Central memory CD4-positive, alpha-beta T cell (primary cell): ENCODE measurements at places on chromosomes 7 and 10.

- no peak for DNase-seq
Observed at GRCh38 chr7:27237735-27238334, 4.8 kb upstream of the EVX1 start.

DNA sequence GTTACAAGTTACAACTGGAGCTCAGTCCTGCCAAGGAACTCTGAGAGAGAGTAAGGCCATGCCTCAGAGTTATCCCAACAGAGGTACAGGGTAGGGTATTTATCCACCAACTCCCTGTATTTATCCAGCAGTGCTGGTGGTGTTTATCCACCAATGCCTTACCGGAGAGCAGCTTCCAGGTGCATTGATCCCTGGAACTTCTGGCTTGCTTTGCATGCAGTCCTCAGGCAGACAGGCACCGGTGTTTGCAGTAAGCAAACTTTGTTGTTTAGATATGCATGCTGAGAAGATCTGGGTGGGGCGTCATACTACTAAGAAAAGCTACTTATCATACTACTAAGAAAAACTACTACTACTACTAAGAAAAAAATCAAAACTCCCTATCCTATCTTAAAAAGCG is 92.4 kb downstream of the CYP26A1 start:
- DNase-seq: no peak

DNA sequence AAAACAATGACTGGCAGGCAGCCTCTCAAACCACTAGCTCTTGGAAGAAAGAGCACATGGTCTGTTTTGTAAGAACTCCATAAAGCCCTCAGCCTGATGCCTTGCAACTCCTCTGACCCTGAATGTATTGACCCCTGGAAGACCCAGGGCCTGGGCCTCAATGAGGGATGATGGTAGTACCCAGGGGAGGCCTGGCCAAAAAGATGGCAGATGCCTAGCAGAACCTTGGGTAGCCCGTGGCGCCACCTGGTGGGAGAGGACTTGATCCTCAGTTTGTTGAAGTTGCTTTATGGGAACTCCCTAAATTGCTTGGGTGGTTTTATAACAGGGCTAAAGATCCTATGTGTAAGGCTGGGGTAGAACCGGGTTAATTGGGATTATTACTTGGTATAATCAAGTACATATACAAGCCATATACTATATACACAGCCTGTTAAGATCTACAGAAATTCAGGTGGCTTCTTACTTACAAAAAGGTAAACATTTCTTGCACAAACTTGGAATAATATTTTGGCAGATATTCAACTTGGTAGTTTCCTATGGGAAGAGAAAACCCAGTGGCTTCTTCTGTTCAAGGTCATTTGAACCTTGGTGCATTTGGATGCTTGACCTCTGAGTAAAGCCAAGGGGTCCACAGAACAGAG is 95.8 kb upstream of the CACUL1 start:
- peak; percentile 16 for DNase-seq

DNA sequence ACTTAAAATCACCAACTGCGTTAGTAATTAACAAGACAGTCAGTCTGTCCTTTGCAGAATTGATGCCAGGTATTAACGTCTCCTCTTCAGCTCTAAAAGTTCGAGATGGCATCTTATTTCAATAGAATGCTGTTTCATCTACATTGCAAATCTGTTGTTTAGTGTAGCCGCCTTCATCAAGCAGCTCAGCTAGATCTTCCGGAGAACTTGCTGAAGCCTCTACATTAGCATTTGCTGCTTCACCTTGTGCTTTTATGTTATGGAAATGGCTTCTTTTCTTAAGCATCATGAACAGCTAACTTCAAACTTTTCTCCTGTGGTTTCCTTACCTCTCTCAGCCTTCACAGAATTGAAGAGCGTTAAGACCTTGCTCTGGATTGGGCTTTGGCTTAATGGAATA is 95.5 kb upstream of the FAM20C start:
- no peak for DNase-seq

DNA sequence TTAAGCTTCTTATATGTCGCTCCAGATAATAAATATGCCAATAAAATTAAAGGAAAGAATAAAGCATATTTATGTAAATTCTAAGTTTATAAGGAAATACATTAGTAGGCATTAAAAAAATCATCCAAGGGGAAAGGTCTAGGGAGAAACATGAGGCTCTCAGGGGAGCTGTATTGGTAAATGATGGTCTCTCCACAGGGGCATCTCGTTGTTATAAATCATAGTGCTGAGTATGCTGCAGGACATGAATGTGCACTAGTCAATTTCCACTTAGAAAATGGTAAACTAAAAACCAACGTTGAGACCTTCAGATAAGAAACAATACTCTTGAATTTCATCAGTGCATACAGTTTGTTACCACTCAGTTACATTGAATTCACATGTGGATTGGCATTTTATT is 194.0 kb upstream of the AHR start:
- no peak for DNase-seq

DNA sequence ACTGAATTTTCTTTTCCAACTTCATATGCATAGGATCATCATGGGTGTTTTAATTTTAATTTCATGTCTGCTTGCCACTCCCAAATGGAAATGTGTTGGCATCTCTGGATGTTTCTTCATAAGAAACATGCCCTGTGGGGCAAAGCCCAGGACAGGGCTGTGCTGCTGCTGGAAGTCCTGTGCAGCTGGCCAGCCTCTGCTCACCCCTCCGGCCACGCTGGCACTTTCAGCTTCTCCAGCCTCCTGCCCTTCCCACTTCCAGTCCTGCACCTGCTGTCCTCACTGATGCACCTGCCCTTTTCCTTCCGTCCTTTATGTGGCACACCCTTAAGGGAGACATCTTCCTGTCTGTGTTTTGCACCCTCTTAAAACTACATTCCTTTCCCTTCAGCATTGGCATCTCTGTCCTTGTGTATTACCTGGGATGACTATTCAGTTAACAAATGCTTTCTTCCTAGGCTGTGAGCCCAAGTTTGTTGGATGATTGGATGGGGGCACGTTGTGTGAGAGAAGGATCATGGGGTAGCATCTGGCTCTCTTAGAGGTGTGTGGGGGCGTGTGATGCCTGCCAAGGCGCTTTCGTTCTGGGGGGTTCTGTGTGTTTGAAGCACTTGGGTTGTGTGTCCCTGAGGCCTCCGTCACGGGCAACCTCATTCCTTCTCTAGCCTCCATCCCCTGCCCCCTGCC is 56.8 kb downstream of the TCF7L2 start:
- DNase-seq: no peak
